ENCODE measurements at places on chromosomes 2 and 18. TPM values are rescaled to one million over a fixed set of nuclear protein-coding genes. Genes with fewer than 3 reads are reported as not detected.

FEV gene
- total RNA-seq: not detected

INO80B gene
- total RNA-seq: 54.0 TPM

MEP1B gene
- not detected for total RNA-seq

ESPNL gene
- total RNA-seq: not detected

CCDC68 gene
- 25.6 TPM for total RNA-seq

CHRND gene
- total RNA-seq: not detected

NAGK gene
- total RNA-seq: 47.9 TPM

GPR39 gene
- total RNA-seq: 0.52 TPM
